GM12892 (cell line): ENCODE measurements at places on chromosomes 1 and 21.

- DNase-seq = no peak
These were observed 33.8 kb downstream of the PLEKHA6 start for GRCh38 chr1:204325944-204326343.

- no peak for DNase-seq
These were observed 22.9 kb downstream of the MEF2D start for GRCh38 chr1:156477526-156478249.

- DNase-seq = no peak
These were observed 418.0 kb upstream of the PKN2 start for GRCh38 chr1:88266051-88266450.

- no peak for DNase-seq
These were observed 8.5 kb upstream of the ARHGAP29 start for GRCh38 chr1:94245747-94246438.

GRCh38 chr1:36160949-36161485 is 5.1 kb downstream of the MAP7D1 start:
- peak; percentile 66 for DNase-seq

GRCh38 chr1:160546942-160547341 is 23.9 kb upstream of the SLAMF6 start:
- no peak for DNase-seq

DNA sequence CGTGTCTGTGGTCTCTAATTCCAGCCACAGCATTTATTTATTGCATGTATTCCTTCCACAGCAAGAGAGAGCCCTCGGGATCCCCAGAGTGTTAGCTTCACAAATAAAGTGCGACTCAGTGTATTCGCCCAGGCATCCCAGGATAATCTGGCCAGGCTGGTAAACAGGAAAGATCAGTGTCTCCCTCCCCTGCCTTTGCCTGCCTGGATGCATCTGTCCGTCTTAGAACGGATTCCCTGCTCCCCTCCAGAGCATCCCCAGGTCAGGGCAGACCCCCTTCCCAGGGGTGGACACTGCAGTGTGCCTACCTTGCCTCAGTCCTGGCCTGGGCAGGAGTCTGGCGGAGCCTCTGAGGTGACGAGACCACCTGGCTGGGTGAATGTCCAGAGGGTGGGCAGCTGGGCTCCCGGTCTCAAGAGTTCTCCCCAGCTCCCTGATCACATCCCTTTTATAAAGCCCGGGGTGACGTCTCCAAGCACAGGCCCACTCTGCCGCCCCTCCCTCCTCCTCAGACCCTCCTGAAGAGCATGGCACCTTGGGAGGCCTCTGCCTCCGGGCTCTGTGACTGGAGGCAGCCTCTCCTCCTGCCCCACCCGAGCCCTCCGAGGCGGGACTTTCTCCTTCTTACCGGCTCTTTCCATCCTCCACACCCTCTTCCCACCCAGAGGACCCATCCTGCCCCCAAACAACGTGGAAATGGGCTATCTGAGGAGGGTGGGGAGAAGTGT is at the start of gene KISS1:
Gene KISS1, minus strand, starts transcription at position 424 of the 728 bp plus-strand sequence. CDS start 3,615 bp downstream, outside the sequence.
- no peak for DNase-seq

DNA sequence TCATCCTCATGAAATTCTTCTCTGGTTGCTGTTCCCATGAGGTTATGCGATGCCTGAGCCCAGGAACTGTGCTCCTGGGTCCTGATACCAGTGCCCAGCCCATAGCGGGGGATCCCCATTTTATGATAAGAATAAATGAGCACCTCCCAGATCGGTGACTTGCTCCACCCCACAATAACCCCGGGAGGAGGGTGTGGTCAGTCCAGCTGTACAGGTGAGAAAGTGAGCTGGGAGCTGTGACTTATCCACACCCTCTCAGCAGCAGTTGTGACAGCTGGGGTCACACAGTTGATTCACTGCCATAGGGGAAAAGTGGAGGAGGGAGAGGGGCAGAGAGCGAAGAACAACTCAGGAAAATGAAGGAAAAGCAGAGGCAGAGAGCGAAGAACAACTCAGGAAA is 33.4 kb downstream of the OR2G3 start:
- DNase-seq = no peak
